ENCODE measurements at places on chromosomes 7 and 10. TPM values are rescaled to one million over a fixed set of nuclear protein-coding genes. Genes with fewer than 3 reads are reported as not detected.
A peak's percentile ranks its signal among the peaks of the same experiment; 100 is the strongest.

The SLC13A1 gene
- not detected for total RNA-seq

The ANKRD1 gene
- 0.25 TPM for total RNA-seq

The ZNF735 gene
- total RNA-seq, result not detected

The MPP7 gene
- 3.1 TPM for total RNA-seq

The FAS gene
- 13.2 TPM for total RNA-seq

The PAX4 gene
- total RNA-seq, result not detected

The KCP gene
- 0.08 TPM for total RNA-seq

The TBXAS1 gene
- 15.4 TPM for total RNA-seq

DNA sequence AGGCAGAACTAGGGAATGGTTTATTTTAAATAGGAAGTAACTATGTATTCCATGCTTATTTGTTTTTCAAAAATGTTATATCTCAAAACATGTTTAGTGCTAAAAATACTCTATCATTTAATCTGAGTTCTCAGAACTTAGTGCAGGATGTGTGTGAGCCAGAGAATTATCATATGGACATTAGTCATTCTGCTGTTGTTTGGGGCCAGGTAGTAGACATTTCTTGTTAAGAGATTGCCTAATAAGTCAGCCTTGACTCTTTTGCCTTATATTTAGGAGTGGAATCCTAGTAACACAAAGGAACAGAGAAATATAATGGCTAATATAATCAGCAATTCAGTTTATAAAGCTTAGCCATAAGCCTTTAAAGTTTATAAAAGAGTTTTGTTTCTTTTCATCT, 149.8 kb downstream of the CCSER2 start:
- no peaks in the 10 kb centered on the region for H3K4me1 ChIP-seq
- H3K36me3 ChIP-seq, result peaks cover 2% of the 10 kb centered on the region
- no peak overlapping the region for H3K27ac ChIP-seq
- no peaks in the 10 kb centered on the region for H3K27me3 ChIP-seq

DNA sequence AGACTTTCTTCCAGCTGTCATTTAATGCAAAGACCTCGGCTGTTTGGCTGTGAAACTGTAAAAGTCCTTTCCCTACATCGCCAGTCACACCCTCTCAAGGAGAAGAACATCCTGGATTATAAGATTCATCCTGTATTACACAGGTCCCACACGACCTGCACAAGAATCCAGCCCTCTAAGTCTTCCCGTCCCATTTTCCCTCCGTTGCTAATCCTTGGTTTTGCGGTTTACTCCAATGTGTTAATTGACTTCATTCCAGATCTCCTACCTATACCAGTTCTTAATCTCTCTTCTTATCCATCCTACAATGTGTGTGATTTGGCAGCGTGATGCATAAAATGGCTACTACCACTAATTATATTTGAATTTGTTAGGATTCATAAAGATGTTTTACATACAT, 110.4 kb downstream of the COL28A1 start:
- no peak overlapping the region for H3K4me3 ChIP-seq
- H3K36me3 ChIP-seq, result no peaks in the 10 kb centered on the region
- no peaks in the 10 kb centered on the region for H3K4me1 ChIP-seq

- H3K4me1 ChIP-seq, result peaks cover 8% of the 10 kb centered on the region
- H3K27me3 ChIP-seq, result no peaks in the 10 kb centered on the region
- no peak overlapping the region for H3K4me3 ChIP-seq
- H3K27ac ChIP-seq, result no peak overlapping the region
- H3K36me3 ChIP-seq, result peaks cover 2% of the 10 kb centered on the region
These were observed 2.6 kb downstream of the MDH2 start for GRCh38 chr7:76050545-76050944.

GRCh38 chr10:113095419-113096127, 145.5 kb downstream of the TCF7L2 start:
- H3K27me3 ChIP-seq, result no peaks in the 10 kb centered on the region
- H3K27ac ChIP-seq, result no peak overlapping the region
- H3K36me3 ChIP-seq, result peaks cover 9% of the 10 kb centered on the region
- H3K4me3 ChIP-seq, result no peak overlapping the region
- peaks cover 5% of the 10 kb centered on the region for H3K4me1 ChIP-seq

- DNase-seq, result no peak
- H3K4me1 ChIP-seq, result no peaks in the 10 kb centered on the region
- no peaks in the 10 kb centered on the region for H3K36me3 ChIP-seq
These were observed 75.5 kb upstream of the STARD3NL start for GRCh38 chr7:38102507-38102906.

GRCh38 chr7:901388-902154, 25.2 kb downstream of the GET4 start:
- DNase-seq, result peak; percentile 97
- H3K36me3 ChIP-seq, result peaks cover 7% of the 10 kb centered on the region
- no peaks in the 10 kb centered on the region for H3K27me3 ChIP-seq

GRCh38 chr7:127897704-127898454, 133.4 kb downstream of the LRRC4 start:
- H3K36me3 ChIP-seq, result no peaks in the 10 kb centered on the region
- no peak overlapping the region for H3K4me3 ChIP-seq
- no peak for DNase-seq
- no peaks in the 10 kb centered on the region for H3K27me3 ChIP-seq

DNA sequence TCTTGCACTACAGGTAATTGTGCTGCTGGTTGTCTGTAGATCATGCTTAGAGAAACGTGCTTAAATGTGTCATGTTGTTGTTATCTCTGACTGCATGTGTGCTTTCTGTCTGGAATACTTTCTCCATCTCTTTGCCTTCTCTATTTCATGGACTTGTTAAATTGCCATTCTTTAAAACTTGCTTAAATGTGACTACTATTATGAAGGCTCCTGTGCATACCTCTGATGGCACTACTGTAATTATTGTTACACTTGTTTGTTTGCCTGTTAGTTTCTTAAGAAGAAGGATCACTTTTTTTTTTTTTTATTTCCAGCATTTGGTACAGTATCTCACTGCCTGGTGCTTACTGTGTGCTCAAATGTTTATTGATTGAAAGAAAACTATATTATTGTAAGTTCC, 41.6 kb downstream of the KMT2E start:
- H3K4me3 ChIP-seq, result no peak overlapping the region
- no peak overlapping the region for H3K27ac ChIP-seq
- no peak for DNase-seq
- H3K27me3 ChIP-seq, result no peaks in the 10 kb centered on the region
- H3K36me3 ChIP-seq, result no peaks in the 10 kb centered on the region

DNA sequence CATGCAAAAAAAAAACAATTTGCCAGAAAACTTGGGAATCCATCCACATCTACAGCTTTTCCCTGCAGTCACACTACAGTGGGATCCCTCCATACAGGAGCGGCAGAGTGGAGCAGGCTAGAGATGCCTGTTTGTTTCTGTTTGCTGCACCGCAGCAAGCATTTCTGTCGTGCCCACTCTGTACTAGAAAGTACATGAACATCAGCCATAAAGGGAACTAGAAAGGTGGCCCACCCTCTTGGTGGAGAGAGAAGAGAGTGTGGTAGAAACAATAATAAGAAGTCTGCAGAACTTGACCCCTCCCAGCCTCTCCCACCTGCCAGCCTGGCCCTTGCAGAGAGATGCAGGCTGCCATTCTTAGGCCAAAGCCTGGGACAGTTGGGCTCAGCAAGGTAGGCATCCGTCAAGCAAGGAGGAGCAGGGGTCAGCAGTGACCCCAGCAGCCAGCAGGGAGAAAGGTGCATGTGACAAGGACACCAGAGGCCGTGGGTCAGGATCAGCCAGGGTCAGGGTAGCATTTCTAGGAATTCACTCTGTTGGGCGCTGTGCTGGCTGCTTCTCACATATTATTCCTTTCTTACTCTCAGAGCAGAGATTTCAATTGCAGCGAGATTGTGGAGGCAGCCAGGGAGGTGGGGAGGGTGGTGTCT, 171.8 kb downstream of the EGFR start:
- DNase-seq, result peak; percentile 31
- no peaks in the 10 kb centered on the region for H3K4me1 ChIP-seq
- peaks cover 18% of the 10 kb centered on the region for H3K36me3 ChIP-seq
- no peak overlapping the region for H3K27ac ChIP-seq
- H3K27me3 ChIP-seq, result no peaks in the 10 kb centered on the region

- no peaks in the 10 kb centered on the region for H3K27me3 ChIP-seq
- H3K4me3 ChIP-seq, result no peak overlapping the region
- H3K4me1 ChIP-seq, result peaks cover 41% of the 10 kb centered on the region
- H3K27ac ChIP-seq, result no peak overlapping the region
These were observed 114.3 kb downstream of the CDK14 start for GRCh38 chr7:90710466-90710850.

- no peak overlapping the region for H3K4me3 ChIP-seq
- H3K27me3 ChIP-seq, result no peaks in the 10 kb centered on the region
- H3K27ac ChIP-seq, result no peak overlapping the region
- no peaks in the 10 kb centered on the region for H3K4me1 ChIP-seq
- H3K36me3 ChIP-seq, result peaks cover 3% of the 10 kb centered on the region
- no peak for DNase-seq
These were observed 28.4 kb upstream of the FKBP9 start for GRCh38 chr7:32928785-32929298.

GRCh38 chr10:120456626-120457430, at the start of gene PLPP4:
Gene PLPP4 (plus strand): TSS chr10:120457227. CDS start chr10:120457306, 79 bp downstream.
- peaks cover 14% of the 10 kb centered on the region for H3K4me1 ChIP-seq
- peak; percentile 65 for DNase-seq

DNA sequence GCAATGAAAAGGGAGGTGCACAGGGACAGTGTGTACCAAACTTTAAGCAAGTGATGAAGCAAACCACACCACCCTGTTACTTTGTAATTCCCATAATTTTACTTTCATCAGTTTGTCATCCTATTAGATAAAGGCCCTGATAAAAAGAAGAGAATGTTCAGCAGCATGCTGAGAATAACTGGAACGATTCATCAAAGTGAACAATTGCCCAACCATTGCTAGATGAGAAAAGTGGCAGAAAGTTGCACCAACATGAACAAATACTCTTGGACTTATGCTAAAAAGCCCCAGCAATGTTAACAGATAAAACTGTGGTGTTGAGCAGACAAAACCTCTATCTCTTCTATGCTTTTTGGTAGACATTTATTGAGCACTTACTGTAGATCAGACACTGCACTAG, 75.5 kb upstream of the PCGF5 start:
- H3K4me1 ChIP-seq, result no peaks in the 10 kb centered on the region
- H3K27me3 ChIP-seq, result no peaks in the 10 kb centered on the region
- H3K36me3 ChIP-seq, result no peaks in the 10 kb centered on the region
- no peak overlapping the region for H3K4me3 ChIP-seq
- DNase-seq, result no peak
- no peak overlapping the region for H3K27ac ChIP-seq

- peaks cover 1% of the 10 kb centered on the region for H3K36me3 ChIP-seq
- no peaks in the 10 kb centered on the region for H3K27me3 ChIP-seq
- H3K4me3 ChIP-seq, result no peak overlapping the region
These were observed 3.9 kb downstream of the LSMEM1 start for GRCh38 chr7:112484671-112485167.

DNA sequence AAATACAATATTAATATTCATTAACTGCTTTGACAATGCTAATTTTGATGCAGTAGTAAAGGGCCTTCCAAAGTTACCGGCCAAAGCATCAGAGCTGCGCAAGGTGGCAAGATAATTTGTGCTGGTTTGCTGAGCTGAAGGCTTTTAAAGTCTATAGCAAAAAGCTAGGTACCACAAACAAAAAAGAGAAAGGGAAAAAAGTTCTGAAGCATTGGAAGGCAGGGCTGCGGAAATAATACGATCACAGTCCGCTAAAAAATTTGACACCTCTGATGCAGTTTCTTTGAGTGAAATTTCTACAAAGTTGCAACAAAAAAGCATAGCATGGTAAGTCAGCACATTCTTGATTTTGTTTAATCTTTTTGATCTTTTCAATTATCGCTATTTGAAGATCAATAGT, 175.6 kb downstream of the TCF7L2 start:
- no peaks in the 10 kb centered on the region for H3K36me3 ChIP-seq
- no peak overlapping the region for H3K4me3 ChIP-seq
- H3K27me3 ChIP-seq, result no peaks in the 10 kb centered on the region
- DNase-seq, result no peak

DNA sequence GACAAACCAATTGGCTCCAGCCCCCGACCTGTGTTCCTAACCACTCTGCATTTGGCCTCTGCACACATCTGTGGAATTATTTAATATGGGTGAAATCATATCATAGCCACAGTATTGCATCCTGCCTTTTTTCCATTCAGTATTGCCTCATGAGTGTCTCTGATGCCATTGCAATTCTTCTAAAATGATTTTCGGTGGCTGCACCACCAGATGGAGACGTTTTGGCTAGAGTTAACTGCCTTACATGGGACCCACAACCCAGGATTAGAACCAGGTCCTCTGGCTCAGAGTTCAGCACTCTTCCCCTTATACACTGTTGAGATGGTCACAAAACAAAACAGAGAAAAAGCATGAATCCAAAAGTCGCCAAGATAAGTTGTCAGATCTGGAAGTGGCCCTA, 180.8 kb downstream of the EMX2 start:
- H3K4me3 ChIP-seq, result no peak overlapping the region
- no peak overlapping the region for H3K27ac ChIP-seq
- H3K4me1 ChIP-seq, result no peaks in the 10 kb centered on the region
- no peaks in the 10 kb centered on the region for H3K36me3 ChIP-seq
- no peak for DNase-seq

DNA sequence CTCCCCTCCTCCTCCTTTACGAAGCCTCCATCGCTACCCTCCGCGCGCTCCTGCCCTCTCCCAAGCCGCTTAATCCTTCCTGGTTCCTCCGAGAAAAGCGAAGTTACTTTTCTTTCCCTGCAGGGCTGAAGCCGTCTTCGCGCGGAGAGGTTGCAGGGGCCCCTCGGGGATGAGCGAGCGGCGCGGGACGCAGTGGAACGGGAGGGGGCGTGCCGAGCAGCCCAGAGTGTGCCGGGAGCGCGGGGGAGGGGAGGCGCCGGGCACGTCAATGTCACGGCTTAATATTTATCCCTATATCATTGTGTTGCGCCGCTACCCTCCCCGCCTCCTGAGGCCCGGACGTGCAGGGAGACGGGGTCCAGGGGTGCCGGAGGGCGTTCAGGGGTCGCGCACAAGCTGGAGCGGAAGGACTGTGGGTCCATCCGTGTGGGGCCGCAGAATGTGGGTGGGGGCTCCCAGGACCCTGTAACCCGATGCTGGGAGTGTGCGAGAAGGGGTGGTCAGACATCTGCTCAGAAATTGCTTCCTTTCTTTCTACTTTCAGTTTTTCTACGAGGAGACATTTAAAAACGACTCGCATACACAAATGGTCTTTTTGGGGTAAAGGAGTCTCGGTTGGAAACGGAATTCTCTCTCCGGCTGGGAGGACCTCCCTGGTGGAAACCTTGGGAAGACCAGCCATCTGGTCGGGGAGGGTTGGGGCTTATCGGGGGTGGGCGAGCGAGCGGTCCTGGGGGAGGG, 2.4 kb downstream of the CDK6 start:
- peak overlapping the region; percentile 88 for H3K4me3 ChIP-seq
- peaks cover 36% of the 10 kb centered on the region for H3K4me1 ChIP-seq
- H3K27ac ChIP-seq, result peak overlapping the region; percentile 92
- H3K27me3 ChIP-seq, result no peaks in the 10 kb centered on the region

- no peak for DNase-seq
- H3K27ac ChIP-seq, result no peak overlapping the region
- no peaks in the 10 kb centered on the region for H3K36me3 ChIP-seq
These were observed 546.5 kb upstream of the SEMA3D start for GRCh38 chr7:85733169-85733915.

All from liver (tissue), 10 donors.